Hepatocyte (in vitro differentiated cells): ENCODE measurements at places on chromosomes 16 and 17. TPM values are rescaled to one million over a fixed set of nuclear protein-coding genes. Genes with fewer than 3 reads are reported as not detected.
A peak's percentile ranks its signal among the peaks of the same experiment; 100 is the strongest.

DNA sequence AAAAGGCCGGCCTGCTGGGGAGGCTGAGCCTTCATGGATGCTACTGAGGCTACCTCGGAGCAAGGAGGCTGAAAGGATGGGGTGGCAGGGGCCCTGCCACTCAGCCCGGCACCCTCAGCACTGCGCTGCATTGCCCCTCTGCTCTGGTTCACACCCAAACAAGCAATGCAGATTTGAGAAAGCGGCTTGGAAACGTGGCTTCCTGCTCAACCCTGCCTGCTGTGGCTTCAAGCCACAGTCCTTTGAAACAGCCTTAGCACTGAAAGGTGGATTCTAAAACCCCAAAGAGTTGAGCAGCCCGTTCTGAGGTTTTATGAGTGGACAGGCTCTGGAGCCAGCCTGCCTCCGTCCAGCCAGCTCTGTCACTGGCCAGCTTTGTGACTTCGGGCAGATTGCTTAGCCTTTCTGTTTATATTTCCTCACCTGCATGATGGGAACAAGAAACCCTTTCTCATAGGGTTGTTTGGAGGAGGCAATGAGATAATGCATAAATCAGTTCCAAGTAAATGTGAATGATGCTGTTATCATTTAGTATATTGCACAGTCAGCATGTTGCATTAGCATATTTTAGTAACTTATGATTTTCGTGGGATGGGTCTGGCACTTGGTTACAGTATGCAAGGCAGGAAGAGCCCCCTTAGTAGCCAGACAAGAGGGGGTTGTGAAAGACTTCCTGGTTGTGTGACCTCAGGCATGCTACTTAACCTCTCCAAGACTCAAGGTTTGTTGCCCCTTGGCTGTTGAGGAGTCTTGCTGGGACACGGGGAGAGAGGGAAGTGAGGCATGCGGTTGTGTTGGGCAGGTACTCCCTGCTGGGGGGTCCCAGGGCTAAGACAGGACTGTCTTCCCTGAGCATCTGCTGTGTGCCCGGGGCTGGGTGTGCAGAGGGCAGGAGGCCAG is 23.6 kb downstream of the CRISPLD2 start:
- DNase-seq: no peak

CTRL gene
- total RNA-seq: 0.63 TPM in 1 of 2 replicates, not detected in the other

DNA sequence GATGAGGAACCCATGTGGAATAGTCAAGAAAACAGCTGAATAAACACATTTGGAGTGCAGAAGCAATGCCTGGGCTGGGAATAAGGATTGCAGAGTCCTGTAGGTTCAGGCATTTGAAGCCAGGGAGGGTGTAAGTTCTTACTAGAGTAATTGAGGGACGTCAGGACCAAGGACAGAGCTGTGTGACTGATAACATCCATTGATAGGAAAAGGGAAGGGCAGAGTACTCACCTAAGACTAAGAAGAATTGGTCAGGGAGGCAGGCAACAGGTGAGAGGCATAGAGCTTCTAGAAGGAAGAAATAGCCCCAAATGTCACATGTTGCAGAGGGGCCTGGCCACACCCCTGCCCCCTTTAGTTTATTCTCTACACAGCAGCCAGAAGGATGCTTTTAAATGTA is 79.8 kb upstream of the TMEM132E start:
- DNase-seq: peak; percentile 74

- no peak for DNase-seq
These were observed 13.8 kb upstream of the APPBP2 start for GRCh38 chr17:60539807-60540206.

ZNF597 gene
- total RNA-seq: 3.5 and 4.0 TPM in 2 replicates

DNA sequence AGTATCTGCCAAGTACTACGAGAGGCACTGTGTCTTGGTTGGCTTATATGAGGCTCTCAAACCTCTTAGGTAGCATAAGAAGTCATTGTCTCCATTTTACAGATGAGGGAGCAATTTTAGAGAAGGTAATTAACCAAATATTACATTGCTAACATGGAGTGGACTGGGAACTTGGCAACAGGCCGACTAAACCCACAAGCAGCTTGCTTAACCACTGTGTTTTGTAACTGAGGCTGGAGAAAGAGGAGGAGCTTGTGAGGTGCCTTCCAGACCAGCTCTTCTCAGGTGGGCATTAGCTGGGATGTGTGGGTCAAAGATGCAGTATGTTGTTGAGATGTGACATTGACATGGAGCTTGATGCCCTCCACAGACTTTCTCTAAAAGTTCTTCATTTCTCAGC is 835.6 kb upstream of the RBFOX1 start:
- DNase-seq: no peak

DNA sequence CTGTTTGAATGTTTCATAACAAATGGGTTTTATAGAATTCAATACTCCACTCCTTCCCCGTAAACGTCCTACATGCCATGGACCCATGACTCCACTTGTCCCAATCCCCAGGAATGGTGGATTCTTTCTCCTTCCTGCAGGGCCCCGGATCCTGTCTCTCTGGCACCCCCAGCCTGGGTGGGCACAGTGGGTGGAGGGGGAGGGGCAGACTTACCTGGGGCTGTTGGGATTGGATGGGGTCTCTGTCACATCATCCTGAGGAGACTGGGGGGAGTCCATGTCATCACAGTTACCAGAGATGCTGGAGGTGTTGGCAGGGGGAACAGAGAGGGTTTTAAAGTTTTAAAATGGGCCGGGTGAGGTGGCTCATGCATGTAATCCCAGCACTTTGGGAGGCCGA is 13.2 kb downstream of the TRPV3 start:
- DNase-seq: peak; percentile 3

SLFN14 gene
- total RNA-seq: not detected in 2 replicates

GRCh38 chr17:13283606-13284005 is 265.8 kb upstream of the ELAC2 start:
- no peak for DNase-seq

GRCh38 chr16:85574672-85575475 is 38.2 kb upstream of the GSE1 start:
- DNase-seq: no peak
